ENCODE measurements at places on chromosomes 2 and 18.

DNA sequence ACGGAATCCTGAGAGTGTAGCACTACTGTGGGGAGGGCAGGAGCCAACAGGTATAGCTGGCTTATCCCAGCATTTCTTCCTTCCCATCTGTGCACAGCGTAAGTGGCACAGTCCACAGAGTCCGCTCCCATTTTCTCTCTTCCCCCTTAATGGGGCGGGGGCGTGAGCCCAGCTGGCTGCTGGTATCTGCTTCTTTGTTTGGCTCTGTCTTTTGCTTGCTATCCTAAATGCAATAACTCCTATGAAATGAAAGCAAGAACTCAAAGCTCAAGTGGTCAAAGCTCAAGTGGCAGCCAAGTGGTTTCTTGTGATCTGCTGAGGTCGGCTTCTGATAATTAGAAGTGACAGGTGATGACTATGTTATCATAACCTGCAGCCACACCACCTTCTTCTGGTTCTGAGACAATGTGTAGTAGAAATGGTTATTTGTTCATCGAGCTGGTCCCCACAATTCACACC lies 192.7 kb downstream of the PLCL1 start:
- DNase-seq: no peak

- DNase-seq: no peak
Measured at GRCh38 chr18:12703096-12703567, 290 bp downstream of the PSMG2 start.

DNA sequence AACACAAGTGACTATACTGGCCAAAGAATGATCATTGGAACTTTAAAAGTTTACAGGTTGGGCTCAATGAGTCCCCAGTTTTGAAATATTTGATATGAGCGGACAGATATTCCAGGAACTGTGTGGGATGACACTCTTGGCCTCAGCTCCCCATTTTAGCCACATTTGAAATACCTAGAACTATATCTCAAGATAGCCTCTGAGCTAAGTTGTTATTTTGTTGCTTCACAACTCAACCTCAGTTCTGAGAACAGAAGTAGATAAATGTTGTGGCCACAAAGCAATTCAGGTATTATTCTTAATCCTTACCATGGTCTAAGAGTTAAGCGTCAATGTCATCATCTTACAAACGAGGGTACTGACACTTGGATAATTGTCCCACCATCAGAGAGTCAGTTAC lies 172.2 kb upstream of the SETBP1 start:
- no peak for DNase-seq

DNA sequence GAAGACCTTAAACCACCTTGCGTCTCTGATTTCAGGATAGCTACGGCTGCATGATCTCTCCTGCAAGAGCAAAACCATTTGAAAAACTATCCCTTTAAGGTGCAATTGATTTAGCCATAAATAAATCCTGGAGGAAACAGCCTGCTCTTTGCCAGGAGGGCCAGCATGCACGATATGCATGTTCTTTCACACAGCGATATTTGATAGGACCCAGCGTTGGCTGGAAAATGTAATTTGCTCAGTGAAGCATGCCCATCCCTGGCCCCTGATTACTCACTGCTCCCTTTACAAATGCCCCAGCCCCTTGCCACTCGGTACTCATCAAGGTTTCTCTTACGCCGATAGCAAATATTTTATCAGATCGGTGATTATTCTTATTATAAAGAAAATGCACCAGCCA lies 315.4 kb downstream of the CDH2 start:
- DNase-seq: no peak

DNA sequence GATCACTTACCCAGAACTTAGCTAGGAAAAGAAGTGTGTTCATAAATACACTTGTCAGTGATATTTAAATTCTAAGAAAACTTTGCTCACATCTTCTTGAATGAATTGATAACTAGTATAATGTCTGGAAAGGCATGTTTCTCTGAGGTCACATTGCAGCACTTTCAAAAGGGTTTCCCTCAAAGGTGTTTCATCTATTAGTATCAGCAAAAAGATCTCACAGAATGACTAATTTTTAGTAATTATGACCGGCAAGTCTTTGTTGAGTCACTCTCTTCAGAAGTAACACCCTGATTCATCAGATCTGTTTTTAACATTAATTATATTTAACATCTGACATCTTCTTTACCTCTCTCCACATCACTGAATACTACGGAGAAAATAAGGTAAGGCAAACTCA lies 222.3 kb downstream of the IKZF2 start:
- no peak for DNase-seq

GRCh38 chr18:61820882-61821281 lies 71.9 kb downstream of the RNF152 start:
- no peak for DNase-seq

- DNase-seq: no peak
Measured at GRCh38 chr2:20567159-20567925, 83.6 kb downstream of the HS1BP3 start.

DNA sequence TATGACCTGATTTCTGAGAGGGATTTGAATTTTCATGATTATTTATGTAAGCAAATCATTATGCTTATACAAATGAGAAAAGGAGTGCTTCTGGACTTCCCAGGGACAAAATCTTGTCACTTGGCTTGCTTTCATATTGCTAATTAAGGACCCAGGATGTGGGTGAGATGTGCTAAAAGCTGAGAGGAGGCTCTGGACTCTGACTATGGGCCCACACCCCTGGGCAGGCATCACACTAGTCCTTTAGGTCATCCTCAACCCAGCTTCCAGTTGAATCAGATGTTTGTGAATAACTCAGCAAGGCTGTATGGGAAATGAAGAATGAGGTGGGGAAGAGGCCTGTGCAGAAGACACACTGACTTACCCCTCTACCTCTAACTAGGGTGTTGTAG lies 11.9 kb downstream of the IL1B start:
- no peak for DNase-seq

DNA sequence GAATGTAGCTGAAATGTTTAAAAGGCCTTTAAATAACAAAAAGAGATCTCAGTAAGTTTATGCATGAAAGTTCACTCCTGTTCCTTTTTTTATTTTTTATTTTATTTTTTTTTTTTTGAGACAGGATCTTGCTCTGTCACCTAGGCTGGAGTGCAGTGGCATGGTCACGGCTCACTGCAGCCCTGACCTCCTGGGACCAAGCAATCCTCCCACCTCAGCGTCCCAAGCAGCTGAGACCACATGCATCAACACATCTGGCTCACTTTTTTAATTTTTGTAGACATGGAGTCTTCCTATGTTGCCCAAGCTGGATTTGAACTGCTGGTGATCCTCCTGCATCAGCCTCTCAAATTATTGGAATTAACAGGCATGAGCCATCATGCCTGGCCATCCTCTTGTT lies 84.3 kb downstream of the KANSL1L start:
- no peak for DNase-seq

- peak; percentile 50 for DNase-seq
Measured at GRCh38 chr2:24559473-24560113, 68.5 kb downstream of the NCOA1 start.

GRCh38 chr2:101736233-101736632 lies 38.7 kb downstream of the MAP4K4 start:
- DNase-seq: peak; percentile 96

GRCh38 chr2:5377323-5377722 lies 314.9 kb upstream of the SOX11 start:
- DNase-seq: no peak

GRCh38 chr2:18132697-18133096 lies 254.2 kb downstream of the KCNS3 start:
- no peak for DNase-seq

DNA sequence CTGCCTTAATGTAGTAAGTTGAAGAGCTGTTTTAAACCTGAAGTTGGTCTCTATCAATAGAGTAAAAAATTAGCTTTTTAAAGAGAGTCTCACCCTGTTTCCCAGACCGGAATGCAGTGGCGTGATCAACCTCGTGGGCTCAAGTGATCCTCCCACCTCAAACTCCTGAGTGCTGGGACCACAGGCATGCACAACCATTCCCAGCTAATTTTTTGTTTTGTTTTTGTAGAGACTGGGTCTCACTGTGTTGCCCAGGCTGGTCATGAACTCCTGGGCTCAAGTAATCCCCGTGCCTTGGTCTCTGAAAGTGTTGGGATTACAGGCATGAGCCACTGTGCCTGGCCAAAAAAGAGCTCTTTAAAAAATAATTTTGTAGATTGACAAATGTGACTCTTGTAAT lies 40.3 kb downstream of the CRIM1 start:
- no peak for DNase-seq

DNA sequence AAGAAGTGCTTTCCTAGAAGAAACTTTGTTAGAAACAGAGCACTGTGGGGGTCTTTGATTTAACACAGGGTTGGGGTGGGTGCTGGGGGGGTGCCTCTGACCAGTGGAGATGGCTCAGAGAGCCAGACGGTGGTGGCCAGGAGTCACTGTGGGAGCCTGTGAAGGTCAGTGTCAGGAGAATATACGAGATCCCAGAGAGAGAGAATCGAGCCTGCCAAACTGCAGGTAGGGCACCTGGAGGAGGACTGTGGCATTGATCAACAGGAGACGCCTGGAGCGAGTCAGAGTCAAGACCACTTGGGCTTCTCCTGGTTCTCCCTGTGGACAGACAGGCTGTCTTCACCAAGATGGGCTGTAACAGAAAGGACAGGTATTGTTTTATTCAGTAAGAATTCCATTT lies 136.5 kb upstream of the TWIST2 start:
- no peak for DNase-seq

DNA sequence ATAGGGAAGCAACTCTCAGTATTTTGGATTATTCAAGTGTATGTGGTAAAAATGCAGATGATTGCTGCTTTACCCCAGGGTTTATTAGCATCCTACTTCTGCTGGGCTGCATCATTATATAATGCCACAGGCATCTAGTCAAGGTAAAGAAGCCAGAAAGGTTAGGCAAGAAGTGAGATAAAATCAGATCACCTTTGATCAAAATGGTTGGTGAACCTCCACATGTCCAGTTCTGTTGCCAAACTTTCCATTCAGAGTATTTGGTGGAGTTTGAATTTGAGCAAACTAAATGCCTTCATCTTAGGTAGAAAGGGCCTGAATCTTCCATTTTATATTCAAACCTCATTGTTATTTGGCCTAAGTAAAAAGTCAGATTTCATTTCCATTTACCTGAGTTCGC lies 29.7 kb upstream of the NOSTRIN start:
- DNase-seq: no peak

- no peak for DNase-seq
Measured at GRCh38 chr2:223894009-223894408, 51.1 kb downstream of the WDFY1 start.

DNA sequence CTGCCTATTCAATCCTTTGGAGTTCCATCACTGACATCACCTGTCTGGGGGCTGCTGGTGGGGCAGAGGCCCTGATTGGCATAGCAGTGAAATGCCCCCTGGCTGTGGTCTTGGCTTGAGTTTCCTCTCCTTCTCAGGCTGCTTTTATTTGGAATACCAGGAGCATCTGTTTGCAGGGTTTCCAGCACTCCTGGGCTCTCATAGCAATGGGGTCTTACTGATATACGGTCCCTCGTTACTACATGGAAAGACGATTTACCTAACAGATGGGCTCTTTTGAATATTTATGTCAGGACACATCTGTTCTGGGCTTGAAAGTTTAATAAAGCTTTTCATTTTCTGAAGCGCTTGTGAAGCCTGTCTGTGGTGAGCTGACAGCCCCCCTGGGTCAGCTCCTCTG lies 230.3 kb downstream of the SLC4A3 start:
- no peak for DNase-seq

DNA sequence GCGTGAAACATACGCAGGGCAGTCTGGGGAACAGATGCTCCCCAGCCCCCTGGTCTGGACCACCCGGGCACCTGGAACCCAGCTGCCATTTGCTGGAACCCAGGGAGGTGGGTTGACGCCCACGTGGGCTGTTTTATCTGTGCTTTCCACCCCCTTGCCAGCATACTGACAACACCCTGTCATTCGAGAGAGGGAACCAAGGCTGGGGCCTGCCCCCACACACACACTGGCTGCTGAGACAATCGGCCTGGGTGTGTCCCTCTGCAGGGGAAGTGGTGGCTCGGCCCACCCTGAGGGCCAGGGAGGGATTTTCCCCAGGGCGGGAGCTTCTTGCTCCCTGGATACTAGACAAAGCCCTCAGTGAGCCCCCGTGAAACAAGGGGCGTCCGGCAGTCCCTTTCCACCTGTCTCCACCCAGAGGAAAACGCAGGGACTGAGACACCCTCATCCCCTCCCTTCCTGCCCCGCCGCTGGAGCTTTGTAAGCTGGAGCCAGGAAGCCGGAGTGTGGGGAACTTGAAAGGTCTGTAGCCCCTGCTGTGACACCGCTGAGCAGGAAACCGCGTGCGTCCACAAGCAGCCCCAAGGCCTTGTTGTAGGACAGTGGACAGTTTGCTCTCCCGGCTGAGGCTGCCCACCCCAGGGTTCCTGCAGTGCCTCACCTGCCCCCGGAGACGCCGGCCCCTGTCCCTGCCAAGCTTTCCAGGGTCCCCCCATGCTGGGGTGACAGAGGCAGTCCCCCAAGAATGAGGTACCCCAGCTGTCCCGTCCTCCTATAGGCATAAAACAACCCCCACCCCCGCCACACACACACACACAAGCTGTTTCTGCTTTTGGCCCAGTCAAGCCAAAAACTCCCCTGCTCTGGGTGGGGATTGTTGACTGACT lies 14.1 kb upstream of the KLF11 start:
- DNase-seq: no peak

- no peak for DNase-seq
Measured at GRCh38 chr2:189641002-189641401, 20.3 kb upstream of the ASNSD1 start.

DNA sequence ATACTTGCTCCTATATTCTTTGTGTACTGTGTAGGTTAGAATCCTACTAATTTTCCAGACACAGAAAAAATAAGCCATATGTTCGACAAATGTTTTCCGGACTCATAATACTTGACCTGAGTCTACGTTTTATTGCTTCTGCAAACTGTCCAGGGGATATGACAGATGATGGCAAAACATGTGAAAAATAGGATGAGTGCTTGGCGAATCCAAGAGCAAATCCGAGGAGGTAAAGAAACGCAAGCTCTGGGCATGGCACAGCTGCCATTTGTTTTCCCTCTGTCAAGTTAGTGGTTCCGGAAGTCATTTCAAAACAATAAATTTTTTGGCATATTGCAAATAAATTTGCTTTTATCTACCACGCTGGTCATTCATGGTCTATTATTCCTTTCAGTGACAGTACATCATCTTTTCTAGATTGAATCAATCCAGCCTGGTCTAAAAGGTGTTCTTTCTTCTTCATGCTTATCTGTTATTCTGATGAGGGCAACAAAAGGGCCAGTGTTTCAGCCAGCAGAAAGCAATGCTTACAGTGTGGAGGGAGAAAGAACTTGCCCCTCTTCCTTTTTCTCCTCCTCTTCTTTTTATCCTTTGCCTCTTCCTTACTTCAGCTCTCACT lies 476.1 kb upstream of the SOX11 start:
- peak; percentile 5 for DNase-seq

- no peak for DNase-seq
Measured at GRCh38 chr2:176493226-176493825, 224.1 kb downstream of the MTX2 start.

- no peak for DNase-seq
Measured at GRCh38 chr2:111111101-111111755, 9.5 kb upstream of the BCL2L11 start.

- DNase-seq: no peak
Measured at GRCh38 chr18:11880586-11881304, 27.4 kb downstream of the MPPE1 start.
